ENCODE measurements at places on chromosomes 7 and 10.

DNA sequence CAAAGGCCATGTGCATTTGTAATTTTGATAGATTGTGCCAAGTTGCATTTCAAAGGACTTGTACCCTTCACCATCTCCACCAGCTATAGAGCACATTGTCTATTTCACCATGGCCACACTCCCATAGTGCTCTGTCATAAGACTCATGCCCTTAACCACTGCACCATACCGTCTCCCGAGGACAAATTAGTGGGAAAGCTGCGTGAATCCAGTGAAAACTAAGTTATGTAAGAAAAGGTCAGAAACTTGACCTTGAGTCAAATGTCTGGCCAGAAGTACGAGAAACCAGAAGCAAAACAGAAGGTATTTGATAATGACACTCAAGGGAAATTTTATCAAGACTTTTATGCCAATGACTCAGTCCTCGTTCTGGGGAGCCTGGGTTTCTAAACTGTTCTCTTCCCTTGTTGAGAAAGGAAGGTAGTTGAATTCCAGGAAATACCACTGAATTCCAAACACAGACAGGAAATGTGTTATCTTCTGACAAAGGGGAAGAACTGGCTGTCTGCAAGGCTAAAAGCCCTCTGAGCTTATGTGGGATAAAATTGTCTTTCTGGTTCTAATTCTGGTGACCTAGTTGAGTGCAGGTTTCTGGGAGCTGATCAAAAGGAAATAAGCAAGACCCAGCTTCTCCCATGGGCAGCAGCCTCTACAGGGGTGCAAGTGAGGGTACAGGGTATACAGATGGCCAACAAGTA is 49.7 kb downstream of the CDK1 start:
- no peak for DNase-seq

- DNase-seq, result no peak
Observed at GRCh38 chr7:66583490-66584110, 45.1 kb upstream of the KCTD7 start.

- no peak for DNase-seq
Observed at GRCh38 chr7:2716906-2717292, 28.9 kb downstream of the AMZ1 start.

GRCh38 chr7:44073664-44074348 is 8.4 kb upstream of the PGAM2 start:
- DNase-seq, result peak; percentile 90

GRCh38 chr10:43436291-43437140 is at the start of gene ZNF487:
Gene ZNF487, plus strand, starts transcription at chr10:43437111. Its CDS starts 38,703 bp downstream, at chr10:43475814.
- peak; percentile 93 for DNase-seq

- peak; percentile 99 for DNase-seq
Observed at GRCh38 chr7:46764100-46764936, 817.6 kb downstream of the TNS3 start.

- no peak for DNase-seq
Observed at GRCh38 chr10:33570495-33570894, 236.0 kb upstream of the NRP1 start.

- no peak for DNase-seq
Observed at GRCh38 chr7:67599331-67600062, 602.9 kb downstream of the TYW1 start.

DNA sequence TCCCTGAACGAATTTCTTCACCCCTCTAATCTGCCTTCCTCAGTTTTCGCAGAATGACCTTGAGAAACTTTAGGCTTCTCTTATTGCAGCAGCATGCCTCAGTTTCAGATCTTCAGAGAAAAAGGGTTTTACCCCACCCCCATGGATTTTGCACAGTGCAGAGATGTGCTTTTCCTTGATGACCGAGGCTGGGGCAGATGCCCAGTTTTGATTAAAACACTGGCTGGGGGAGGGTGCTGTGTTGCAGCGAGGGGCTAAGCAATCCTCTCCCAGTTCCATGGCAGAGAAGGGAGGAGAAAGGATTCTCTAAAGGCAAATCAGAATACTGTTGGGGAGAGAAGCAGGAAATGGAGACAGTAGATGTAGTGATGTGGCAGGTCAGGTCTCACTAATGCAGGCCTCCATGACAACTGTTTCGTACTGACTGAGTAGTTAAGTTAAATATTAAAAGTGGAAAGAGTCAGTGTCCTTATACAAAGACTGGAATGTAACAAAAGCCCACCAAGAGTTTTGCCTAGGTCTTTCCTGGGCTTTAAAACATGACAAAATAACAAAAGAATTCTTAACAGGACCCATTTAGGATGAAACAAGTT is 50.8 kb upstream of the PDZD8 start:
- DNase-seq, result no peak

GRCh38 chr7:511476-512145 is 8.0 kb downstream of the PDGFA start:
- DNase-seq, result no peak

- DNase-seq, result no peak
Observed at GRCh38 chr7:100621554-100621953, 9.2 kb downstream of the MOSPD3 start.

DNA sequence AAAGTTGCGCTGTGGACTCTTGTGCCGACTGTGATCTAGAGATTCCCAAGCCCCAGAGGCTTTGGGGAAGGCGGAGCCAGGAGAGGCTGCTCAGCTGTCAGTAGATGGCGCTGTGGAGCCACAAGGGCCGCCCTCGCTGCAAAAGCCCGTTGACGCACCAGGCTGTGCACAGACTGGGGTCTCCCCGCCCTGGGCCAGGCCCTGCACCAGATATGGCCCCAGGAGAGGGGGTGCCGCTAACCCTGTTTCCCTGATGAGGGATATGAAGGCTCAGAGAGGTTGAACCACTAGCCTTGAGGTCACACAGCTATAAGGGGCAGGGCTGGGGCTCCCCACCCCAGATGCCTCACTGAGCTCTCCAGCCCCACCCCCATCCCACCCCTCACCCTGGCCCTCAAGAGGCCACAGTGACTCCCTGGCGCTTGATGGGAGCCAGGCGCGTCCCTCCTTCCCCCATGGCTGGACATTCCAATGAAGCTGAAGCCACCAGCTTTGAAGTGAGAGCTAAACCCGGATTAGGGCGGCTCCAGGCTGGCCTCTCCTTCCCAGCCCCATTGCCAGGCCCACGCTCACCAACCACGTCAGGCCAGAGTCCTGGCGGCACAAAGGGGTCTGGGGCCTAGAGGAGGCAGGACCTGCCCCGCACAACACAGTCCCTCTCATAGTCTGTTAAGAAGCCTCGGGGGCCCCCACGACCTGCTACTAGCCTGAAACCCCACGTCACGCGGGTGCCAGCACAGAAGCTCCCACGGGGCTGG is 26.4 kb downstream of the MYL10 start:
- DNase-seq, result peak; percentile 89

DNA sequence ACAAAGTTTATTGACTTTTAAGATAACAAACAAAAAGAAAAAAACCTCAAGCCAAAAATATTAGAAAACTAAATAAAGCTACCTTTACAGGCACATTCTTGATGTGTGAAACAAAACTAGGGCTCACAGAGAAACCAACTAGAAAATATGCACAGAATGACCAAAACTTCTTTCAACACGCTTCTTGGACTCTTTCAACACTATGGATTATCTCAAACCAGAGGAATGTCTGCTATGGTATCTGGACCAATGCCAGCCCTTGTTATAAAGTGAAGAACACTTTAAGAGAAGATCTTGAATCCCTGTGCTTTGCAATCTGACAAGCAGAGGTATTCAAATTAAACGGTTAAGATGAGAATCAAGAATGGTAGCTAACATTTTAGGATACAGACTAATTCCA is 76.6 kb downstream of the DNAJC1 start:
- peak; percentile 27 for DNase-seq

GRCh38 chr10:30812018-30812851 is 182.7 kb upstream of the LYZL2 start:
- no peak for DNase-seq

DNA sequence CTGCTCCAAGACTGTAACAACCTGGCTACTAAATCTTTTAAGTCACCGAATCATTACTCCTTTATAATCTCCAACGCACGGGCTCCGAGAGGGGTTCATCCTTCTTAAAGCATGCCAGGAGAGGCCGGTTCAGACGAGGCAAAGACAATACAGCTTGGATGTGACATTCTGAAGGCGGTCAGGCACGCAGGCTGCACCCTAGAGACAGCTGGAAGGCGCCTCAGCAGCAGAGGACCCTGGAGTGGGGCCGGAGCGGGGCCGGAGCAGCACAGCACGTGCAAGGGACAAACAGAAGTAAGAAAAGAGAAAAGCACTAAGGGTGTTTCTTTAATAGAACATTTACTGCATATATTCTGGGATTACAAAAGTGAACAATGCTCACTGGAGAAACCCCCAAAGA is 97.8 kb upstream of the PPP2R2D start:
- no peak for DNase-seq

GRCh38 chr7:80392229-80393169 is 119.4 kb downstream of the GNAT3 start:
- peak; percentile 76 for DNase-seq

- peak; percentile 43 for DNase-seq
Observed at GRCh38 chr7:91929463-91929862, 11.2 kb upstream of the AKAP9 start.

DNA sequence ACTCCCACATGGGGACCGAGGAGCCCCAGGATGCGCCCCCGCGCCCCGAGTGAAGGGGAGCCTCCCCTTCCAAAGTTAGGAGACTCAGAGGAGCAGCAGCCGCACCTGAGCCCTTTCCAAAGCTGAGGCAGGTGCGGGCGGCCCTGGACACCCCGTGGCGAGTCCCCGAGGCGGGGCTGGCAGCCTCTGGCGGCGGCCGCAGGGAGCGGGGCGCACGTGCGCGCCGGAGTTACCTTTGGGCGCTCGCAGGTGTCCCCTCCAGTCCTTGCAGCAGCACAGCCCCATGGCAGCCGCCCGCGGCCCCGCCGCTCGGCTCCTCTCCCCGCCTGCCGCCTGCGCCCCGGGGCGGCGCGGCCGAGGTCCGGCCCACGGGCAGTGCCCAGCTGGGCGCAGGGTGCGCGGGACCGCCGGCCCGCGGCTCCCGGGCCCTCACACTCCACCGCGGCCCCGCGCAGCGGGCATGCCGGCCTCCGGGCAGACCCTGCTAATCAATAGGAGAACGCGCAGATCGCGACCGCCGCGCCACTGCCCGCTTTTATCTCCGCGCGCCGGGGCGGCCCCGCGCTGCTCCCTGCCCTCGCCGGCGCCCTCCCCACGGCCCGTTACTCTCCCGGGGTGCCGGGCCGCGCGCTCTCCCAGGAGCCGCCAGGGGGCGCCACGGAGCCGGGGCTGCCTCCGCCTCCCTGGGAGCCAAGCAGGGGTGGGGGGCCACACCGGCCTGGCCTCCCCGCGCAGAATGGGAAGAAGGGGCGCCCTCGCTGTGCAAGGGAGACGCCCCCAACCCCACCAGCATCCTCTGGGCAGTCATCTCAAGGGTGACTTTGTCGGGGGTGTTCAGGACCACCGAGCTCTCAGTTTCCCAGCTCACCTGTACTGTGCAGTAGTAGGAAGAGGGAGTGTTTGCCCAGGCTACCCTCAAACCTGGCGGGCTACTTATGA is 80.8 kb downstream of the ARHGAP22 start:
- DNase-seq, result no peak

DNA sequence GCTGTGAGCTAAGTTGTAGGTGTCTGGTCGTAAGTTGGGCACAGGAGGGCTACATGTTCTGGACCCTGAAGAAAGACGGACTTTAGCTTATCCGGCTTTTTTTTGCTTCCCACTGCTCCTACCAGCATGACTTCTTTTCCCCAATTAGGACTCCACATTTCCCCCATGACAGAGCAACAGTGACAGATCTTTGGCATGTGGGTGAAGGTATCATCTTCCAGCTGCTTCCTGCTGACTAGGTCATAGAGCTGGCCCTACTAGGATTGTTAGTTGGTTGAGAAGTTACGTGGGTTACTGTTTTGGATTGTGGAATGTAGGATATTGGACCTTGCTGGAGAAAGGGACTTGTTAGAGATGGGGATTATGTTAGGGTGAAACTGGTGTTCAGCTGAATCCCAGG is 21.4 kb downstream of the LANCL2 start:
- no peak for DNase-seq

DNA sequence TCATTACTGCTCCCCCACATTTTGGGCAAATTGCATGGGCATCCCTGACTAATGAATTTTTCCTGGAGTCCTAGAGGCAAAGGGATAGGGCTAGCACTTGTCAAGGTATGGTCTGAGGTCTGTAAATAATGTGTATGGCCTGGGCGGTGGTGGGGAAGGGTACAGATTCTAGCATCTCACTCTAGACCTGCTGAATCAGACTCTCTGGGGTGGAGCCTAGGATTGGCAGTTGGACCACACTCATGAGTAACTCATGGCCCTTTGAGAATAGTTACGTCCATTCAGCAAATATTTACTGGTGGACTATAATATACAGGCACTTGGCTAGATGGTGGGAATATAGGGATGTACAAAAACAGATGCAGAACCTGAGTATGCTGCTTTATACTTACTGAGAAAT is 118.0 kb downstream of the CELF2 start:
- no peak for DNase-seq

DNA sequence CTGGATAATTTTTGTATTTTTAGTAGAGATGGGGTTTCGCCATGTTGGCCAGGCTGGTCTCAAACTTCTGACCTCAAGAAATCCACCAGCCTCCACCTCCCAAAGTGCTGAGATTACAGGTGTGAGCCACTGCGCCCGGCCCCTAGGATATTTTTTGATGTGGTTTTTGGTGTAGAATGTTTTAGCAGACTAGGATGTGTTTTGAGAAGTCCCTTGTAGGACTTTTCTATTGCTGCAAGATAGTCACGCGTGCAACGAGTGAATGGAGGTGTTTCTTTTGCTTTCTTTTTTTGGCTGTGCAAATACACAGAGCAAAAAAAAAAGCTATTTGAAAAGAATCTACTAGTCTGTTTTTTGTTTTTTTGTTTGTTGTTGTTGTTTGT is 29.8 kb upstream of the KLF6 start:
- DNase-seq, result no peak

DNA sequence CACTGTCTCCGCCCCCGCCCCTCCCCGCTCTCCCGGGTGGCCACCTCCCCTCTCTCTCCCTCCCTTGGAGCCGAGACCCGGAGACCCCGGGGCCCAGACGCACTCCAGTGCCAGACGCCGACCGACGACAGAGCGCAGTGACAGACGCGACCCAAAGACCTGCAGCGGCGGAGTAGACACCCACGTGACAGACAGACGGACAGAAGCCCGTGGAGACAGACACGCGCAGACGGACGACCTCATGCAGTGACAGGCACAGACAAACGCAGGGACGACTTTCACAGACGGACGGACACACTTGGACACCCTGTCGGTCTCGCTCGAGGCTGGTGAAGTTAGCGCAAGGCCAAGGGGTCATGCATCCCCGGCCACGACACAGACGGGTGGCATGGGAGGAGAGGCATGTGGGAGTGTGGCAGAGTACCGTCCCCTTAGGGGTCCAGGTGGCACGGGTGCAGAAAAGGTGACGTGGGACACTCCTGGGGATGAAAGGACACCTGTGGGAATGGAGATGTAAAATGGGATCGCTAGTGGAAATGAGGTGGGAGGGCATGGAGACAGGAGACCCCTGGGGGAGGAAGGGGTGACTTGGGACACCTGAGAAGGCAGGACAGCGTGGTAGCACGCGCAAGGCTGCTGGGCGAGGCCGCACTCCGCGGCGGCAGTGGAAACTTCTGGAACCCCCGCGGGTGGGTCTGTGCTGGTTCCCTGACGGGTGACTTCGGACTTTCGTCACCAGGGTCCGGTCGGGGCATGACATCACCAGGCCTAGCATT is 456 bp upstream of the ACHE start:
- peak; percentile 32 for DNase-seq

All from HT-29 (cell line).